ENCODE measurements at places on chromosomes 7 and 10.

DNA sequence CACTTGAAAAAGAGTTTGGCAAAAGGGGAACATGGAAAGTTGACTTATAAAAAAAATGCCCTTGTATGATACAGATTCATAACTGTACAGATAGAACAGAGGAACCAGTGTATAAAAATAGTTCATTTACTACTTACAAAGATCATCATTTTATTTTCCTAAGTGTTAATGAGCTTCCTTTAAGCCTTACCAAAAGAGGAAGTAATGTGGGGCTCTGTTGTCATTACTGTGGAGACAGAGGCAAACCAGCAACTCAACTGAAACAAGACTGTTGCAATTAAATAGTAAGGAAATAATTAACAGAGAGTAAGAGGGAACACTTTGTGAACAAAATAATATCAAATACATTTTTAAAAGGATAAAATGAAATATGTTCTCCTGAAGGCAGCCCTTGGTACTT, 526.2 kb upstream of the ADARB2 start:
- no peak for DNase-seq

DNA sequence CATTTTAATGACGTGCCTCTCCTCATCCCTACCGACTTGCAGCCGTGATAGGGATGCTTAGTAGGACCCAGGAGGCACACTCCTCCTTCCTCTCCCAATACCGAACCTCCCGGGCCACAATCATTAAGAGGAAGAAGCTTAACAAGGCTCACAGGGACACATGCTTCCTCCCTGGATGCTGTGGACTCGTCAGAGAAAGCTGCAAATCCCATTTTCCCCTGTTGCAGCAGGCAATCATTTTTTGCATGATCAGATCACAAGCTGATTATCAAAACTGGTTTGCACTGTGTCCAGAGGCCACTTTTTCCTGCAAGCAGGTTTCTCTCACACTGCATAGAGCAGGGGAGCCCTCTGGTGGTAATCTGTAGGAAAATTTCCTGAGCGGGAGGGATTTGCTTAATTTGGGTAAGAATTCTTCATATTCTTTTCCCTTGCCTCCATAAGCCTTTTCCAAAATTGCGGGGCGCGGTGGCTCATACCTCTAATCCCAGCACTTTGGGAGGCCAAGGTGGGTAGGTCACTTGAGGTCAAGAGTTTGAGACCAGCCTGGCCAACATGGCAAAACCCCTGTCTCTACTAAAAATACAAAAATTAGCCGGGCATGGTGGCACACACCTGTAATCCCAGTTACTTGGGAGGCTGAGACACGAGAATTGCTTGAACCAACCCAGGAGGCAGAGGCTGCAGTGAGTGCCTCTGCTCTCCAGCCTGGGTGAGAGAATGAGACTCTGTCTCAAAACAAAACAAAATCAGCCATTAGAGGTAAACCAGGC, 16.1 kb upstream of the LAMB4 start:
- peak; percentile 83 for DNase-seq

DNA sequence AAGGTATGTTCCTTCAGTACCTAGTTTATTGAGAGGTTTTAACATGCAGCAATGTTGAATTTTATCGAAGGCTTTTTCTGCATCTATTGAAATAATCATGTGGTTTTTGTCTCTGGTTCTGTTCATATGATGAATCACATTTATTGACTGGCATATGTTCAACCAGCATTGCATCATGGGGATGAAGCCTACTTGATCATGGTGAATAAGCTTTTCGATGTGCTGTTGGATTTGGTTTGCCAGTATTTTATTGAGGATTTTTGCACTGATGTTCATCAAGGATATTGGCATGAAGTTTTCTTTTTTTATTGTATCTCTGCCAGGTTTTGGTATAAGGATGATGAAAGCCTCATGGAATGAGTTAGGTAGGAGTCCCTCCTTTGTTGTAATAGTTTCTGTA, 204.0 kb upstream of the GNAI1 start:
- no peak for DNase-seq

DNA sequence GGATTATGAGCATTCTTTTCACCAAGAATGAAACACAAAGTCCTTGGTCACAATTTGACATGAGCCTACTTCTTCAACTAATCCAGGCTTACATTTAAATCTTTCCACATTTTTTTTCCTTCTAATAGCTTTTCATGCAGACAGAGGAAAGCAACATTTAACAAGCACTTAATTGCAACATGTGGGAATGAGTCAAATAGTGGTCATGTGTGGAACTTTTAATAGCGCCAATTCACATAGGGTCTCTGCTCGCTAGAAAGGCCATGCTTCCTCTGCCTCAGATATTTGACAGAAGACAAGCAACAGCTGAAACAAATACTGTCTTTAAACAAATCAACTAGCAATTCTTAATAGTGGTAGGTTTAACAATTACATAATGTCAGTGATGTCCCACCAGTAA, 285.9 kb upstream of the ETV1 start:
- no peak for DNase-seq

Measured in pons (tissue), 1 donor.